RCC 7860 (cell line): ENCODE measurements at places on chromosomes 4 and X.

DNA sequence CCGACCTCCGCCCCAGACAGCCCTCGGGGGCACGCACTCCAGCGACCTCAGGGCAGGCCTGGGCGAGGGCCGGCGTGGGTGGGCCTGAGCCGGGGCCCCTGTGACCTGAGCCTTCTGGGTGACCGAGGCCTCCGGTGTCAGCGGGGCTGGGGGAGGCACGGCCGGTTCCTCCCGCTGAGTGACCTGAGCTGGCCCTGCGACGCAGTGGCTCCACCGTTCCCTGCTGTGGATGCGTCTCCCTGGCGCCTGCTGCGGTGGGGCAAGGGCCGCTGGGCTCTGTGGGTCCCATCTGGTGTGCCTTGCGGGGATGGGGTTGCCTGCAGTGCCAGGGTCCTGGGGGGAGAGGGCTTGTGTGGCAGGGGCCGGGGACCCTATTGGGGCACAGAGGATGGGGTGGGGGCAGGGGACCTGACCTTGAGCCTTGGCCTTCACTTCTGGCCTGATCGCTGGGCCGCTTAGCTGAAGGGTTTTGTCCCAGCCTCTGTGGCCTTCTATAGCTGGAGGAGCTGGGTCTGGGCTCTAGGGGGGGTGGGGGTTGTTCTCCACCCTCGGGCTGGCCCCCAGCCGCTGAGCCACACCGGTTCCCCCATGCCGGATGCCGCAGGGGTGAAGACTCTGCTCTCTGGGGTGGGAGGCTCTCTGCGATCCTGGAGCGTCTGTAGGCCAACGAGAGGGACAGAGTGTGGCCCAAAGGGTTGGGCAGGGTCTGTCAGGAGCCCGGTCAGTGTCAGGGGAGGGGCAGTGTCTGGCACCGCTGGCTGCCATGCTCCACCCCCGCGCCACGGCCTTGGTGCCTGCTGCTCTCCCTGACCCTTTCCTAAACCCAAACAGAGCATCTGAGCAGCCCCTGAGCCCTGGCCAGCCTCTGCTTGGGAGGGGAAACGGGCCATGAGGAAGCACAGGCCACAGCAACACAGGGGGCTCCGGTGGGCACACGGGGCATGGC, 2.3 kb downstream of the NAT8L start:
- DNase-seq: no peak

DNA sequence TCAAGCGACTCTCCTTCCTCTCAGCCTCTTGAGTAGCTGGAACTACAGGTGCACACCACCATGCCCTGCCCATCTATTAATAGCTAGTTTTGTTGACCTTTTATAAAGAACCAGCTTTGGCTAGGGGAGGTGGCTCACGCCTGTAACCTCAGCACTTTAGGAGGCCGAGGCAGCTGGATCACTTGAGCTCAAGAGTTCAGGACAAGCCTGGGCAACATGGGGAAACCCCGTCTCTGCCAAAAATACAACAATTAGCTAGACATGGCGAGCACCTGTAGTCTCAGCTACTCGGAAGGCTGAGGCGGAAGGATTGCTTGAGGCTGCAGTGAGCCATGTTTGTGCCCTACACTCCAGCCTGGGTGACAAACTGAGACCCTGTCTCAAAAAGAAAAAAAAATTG, 2.7 kb downstream of the TKTL1 start:
- no peak for DNase-seq

- no peak for DNase-seq
These were observed 20.9 kb upstream of the MTM1 start for GRCh38 chrX:150547375-150548115.

- peak; percentile 16 for DNase-seq
These were observed 115.1 kb downstream of the STK32B start for GRCh38 chr4:5166377-5166776.

- peak; percentile 18 for DNase-seq
These were observed 63.8 kb upstream of the ATOH1 start for GRCh38 chr4:93764639-93765246.

- DNase-seq: no peak
These were observed 17.1 kb upstream of the C1QTNF7 start for GRCh38 chr4:15410750-15411149.

- no peak for DNase-seq
These were observed 82.8 kb downstream of the LIMCH1 start for GRCh38 chr4:41620594-41621256.

GRCh38 chrX:45889471-45889870, 655.8 kb downstream of the ZNF674 start:
- DNase-seq: no peak
